ENCODE measurements at places on chromosomes 4 and X. TPM values are rescaled to one million over a fixed set of nuclear protein-coding genes. Genes with fewer than 3 reads are reported as not detected.

DNA sequence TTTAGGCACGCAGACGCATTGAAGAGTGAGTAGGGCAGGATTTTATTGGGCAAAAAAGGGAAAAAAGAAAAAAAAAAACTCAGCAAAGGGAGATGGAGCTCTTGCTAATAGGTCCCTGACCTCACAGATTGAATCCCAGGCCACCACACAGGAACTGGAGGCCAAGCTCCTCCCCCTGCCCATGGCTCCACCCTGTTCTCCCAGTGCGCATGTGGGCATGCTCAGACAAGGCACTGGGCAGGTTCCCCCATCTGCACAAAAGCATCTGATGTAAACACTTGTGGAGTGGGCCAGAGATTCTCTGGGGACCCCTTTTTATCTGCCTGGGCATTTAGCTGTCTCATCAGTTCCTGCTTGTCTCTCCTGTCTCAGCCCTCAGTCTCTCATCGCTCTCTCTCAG lies 9.5 kb downstream of the FRMD7 start:
- no peak for DNase-seq

GRCh38 chr4:151766691-151767090 lies 5.9 kb upstream of the GATB start:
- no peak for DNase-seq

Gene GSX2
- total RNA-seq = not detected

DNA sequence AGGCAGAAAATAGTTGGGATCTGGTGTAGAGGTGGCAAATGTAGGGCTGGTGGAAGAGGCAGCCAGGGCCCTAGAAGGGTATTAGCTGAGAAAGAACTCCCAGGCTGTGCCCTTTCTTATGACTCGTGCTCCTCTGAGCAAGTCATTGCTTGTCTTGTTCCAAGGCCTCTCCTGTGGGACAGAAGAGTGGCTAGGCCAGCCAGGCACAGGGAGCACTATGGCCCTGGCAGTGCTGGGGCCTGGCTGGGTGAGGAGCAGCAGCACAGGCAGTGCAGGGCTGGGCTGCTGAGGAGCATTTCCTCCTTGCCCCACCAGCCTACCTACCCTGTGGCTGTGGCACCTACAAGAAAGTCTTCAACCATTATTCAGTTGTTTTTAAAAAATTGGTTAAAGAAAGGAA lies 298.5 kb upstream of the NR3C2 start:
- no peak for DNase-seq

DNA sequence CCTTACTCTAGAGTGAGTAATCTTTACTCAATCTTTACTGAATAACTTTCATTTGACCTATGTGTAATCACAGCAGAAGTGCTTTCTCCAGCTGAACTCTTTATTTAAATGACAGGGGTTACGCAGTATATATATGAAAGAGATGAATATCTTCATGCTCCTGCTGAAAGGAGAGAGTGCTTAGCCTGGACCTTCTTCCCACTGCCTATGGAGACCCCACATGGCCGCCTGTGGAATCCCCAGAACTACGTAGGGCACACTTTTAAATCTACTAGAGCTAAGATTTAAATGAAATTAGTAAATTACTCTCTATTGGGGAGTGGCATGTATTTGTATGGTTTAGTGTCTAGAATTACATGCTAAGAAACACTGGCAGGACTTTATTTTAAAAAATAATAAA lies 391.2 kb downstream of the ANKRD50 start:
- DNase-seq = no peak

DNA sequence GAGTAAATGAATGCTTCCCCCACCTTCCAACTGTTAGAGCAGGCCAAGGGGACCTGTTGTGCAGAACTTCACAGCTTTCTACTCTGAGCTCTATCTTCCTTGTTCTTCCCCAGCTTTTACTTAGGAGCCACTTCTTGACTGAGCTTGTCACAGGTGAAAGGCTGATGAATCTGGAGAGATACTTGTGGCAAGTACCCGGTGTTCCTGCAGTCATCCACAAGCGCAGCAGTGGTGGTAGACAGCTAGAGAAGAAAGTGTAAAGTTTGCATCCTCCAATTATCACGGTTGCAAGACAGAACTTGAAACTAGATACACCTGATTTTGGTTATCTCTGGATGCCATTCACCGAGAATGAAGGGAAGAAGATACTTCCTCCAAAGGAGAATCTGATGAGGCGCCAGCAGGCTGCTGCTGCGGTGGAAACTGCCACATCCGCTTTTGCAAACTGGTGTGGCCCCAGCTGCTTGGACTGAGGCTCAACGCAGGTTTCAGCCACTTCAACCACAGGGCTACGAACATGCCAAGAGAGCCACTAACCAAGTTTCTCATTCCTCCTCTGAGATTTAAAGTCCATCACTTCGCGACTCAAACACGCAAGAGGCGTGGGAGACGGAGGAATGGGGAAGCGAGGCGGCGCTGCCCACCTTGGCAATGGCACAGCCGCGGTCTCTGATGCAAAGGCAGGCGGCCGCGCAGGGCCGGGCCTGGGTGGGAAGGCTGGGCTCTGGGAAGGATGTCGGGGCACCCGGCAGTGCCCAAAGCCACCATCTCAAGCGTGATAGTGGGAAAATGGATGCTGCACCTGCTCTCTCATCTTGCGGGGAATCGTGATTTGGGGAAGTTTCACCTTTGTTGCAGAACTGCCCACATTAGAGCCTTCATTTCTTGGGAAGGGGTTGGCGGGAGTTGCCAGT lies 1.3 kb upstream of the FHIP1A start:
- no peak for DNase-seq

DNA sequence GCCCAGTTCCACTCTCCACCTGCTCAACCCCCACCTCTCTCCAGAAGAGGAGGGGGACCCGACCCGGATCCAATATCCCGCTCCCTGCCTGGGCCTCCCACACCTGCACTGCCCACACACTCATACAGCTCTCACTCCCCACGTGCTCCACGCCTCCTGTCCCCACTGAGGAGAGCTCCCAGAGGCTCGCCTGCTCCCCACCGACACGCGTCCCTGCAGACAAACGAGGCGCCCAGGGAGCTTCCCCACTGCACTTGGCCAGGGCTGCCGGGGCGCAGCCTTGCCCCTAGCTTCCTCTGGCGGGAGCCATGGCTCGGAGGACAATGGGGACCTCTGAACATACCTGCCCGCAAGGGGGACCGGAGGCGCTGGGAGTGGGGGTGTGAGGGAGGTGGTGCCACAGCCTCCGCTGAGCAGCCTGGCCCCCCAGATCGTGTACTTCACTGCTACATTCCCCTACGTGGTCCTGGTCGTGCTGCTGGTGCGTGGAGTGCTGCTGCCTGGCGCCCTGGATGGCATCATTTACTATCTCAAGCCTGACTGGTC lies 5.0 kb downstream of the SLC6A8 start:
- DNase-seq = no peak

All from OCI-LY7 (cell line).